ENCODE measurements at places on chromosomes 5 and 9. TPM values are rescaled to one million over a fixed set of nuclear protein-coding genes. Genes with fewer than 3 reads are reported as not detected.

The ARHGEF39 gene
- 31.9 TPM for total RNA-seq

The TAS2R1 gene
- not detected for total RNA-seq

The ADRA1B gene
- 0.59 TPM for total RNA-seq

The DRD1 gene
- total RNA-seq: not detected

The NR4A3 gene
- 0.26 TPM for total RNA-seq

The SPINK7 gene
- total RNA-seq: not detected

The ZNF618 gene
- 10.5 TPM for total RNA-seq

The MRPL41 gene
- total RNA-seq: 10.3 TPM

The GPX8 gene
- total RNA-seq: 132 TPM
